ENCODE measurements at places on chromosomes 4 and X. TPM values are rescaled to one million over a fixed set of nuclear protein-coding genes. Genes with fewer than 3 reads are reported as not detected.

MAGEA10 gene
- total RNA-seq: not detected

FAM9B gene
- total RNA-seq: not detected

MAGEC1 gene
- total RNA-seq: not detected

GJB1 gene
- not detected for total RNA-seq

BMX gene
- total RNA-seq: not detected

CHST7 gene
- total RNA-seq: 9.9 TPM

IL2RG gene
- 447 TPM for total RNA-seq

SLC6A14 gene
- not detected for total RNA-seq

CENPVL3 gene
- not detected for total RNA-seq

PNMA6F gene
- not detected for total RNA-seq

HSD17B13 gene
- 0.07 TPM for total RNA-seq

NCAPG gene
- 102 TPM for total RNA-seq

FGFR3 gene
- 0.25 TPM for total RNA-seq

PTPN13 gene
- total RNA-seq: 2.0 TPM

CXXC4 gene
- not detected for total RNA-seq

RHOH gene
- 134 TPM for total RNA-seq

JAKMIP1 gene
- total RNA-seq: 9.6 TPM

SPATA18 gene
- 0.73 TPM for total RNA-seq

CDKL2 gene
- total RNA-seq: 1.00 TPM

CSAG2 gene
- total RNA-seq: not detected

GPR50 gene
- not detected for total RNA-seq

GASK1B gene
- not detected for total RNA-seq

USP27X gene
- total RNA-seq: 2.4 TPM

ARHGAP10 gene
- 10.7 TPM for total RNA-seq

DKK2 gene
- not detected for total RNA-seq

FHL1 gene
- 12.8 TPM for total RNA-seq

COX7B2 gene
- not detected for total RNA-seq

TENM3 gene
- total RNA-seq: not detected

NLGN3 gene
- 1.6 TPM for total RNA-seq

NEUROG2 gene
- total RNA-seq: not detected

Measured in activated CD4-positive, alpha-beta T cell treated with anti-CD3 and anti-CD28 coated beads, Interleukin-2, amount 10 ng/mL, durations not matched to agents 7 days and 5 days (primary cell).